Islet precursor cell (in vitro differentiated cells): ENCODE measurements at places on chromosomes 6 and 20.

- no peak for DNase-seq
Measured at GRCh38 chr6:55437141-55437540, 109.9 kb downstream of the GFRAL start.

DNA sequence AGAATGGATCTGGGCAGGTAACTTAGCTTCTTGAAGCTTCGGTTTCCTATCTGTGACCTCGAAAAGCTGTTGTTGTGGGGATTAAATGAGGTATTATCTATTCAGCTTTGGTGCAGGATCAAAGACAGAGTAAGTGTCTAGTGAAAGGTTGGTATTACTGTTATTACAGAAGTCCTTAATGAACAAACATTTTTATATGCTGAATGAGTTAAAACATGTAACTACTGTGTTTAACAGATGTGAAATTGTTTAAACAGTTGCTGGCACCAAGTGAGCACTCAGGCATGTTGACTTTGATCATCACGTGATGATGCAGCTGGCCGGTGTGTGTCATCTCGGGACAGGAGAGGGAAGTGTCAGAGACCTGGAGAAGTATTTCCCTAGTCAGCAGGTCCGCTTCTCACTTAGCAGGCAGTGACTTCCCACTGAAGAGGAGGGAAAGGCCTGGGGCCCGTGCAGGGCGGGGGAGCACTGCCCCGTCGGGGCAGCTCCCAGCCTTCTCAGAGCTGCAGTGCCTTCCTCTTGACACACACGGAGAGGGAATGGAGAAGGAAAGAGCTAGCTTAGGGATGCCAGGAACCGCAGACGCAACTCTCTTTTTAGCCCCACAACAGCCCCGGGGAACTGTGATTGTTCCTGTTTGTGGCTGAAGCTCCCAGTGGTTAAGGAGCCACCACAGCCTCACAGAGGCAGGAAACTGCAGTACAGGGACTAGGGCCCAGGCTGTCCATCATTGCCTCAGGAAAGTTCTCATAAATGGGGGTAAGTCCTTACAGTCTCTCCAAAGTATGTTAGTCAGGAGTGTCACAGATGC, 18.0 kb downstream of the TUBB2A start:
- DNase-seq, result peak; percentile 74

GRCh38 chr20:53087037-53087777, 115.0 kb downstream of the TSHZ2 start:
- no peak for DNase-seq

DNA sequence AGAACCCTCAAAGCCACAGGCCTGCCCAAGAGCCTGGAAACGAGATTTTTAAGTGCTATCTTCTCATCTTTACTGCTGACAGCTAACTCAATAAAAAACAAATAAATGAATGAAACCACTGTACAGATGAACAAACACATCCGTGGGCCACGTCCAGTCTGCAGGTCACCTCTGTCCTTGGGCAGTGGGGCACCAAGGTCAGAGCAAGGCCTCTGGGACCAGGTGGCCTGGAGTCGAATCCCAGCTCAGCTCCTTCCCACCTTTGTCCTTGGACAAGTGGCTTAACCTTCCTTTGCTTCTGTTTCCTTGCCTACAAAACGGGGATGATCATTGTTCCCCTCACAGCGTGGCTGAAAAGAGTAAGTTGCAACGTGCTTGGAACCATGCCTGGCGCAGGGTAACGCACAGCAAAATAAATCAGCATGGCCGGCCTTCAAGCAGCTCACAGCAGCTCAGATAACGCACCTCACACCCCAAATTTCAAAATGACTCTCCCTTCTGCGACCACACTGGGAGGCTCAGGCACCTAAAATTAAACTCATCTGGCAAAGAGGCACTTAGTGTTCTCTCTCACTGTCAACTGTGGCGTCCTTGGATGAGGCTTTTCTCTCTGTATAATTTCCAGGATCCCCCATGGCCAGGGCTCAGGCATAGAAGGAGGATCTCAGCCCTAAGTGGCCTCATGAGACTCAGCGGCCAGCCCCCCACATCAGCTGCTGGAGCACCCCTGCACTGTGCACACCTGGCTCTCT, 35.7 kb downstream of the RRBP1 start:
- no peak for DNase-seq

DNA sequence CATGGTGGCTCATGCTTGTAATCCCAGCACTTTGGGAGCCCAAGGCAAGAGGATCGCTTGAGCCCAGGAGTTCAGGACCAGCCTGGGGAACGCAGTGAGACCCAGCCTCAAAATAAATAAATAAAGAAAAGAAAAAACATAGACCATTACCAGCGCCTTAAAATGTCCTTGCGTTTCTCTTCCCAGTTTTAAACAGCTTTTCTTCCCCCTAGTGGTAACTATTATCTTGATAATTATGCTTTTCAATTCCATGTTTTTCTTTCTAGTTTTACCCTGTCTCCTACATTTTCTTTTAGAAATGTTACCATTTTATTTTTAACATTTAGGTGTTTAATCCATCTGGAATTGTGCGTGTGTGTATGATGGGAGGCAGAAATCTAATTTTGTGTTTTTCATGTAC, 24.4 kb downstream of the DNAH8 start:
- DNase-seq, result no peak

GRCh38 chr6:81694855-81695254, 57.6 kb downstream of the TENT5A start:
- no peak for DNase-seq

GRCh38 chr6:138225953-138226352, 7.7 kb upstream of the PBOV1 start:
- DNase-seq, result no peak

DNA sequence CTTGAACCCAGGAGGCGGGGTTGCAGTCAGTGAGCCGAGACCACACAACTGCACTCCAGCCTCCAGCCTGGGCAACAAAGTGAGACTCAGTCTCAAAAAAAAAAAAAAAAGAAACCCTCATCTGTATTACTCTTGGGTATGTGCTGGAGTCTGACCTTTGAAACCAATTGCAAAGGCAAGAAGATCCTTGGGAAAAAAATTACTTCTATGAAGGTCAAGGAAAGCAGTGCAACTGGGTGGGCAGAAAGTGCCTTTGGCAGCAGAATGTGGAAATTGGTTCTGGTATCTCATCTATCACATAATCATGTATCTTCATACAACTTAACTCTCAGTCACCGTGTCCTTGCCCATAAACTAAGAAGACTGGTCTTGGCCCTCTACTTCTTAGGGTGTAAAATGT, 7.7 kb upstream of the RPL7L1 start:
- no peak for DNase-seq
